ENCODE measurements at places on chromosomes 16 and 17.

DNA sequence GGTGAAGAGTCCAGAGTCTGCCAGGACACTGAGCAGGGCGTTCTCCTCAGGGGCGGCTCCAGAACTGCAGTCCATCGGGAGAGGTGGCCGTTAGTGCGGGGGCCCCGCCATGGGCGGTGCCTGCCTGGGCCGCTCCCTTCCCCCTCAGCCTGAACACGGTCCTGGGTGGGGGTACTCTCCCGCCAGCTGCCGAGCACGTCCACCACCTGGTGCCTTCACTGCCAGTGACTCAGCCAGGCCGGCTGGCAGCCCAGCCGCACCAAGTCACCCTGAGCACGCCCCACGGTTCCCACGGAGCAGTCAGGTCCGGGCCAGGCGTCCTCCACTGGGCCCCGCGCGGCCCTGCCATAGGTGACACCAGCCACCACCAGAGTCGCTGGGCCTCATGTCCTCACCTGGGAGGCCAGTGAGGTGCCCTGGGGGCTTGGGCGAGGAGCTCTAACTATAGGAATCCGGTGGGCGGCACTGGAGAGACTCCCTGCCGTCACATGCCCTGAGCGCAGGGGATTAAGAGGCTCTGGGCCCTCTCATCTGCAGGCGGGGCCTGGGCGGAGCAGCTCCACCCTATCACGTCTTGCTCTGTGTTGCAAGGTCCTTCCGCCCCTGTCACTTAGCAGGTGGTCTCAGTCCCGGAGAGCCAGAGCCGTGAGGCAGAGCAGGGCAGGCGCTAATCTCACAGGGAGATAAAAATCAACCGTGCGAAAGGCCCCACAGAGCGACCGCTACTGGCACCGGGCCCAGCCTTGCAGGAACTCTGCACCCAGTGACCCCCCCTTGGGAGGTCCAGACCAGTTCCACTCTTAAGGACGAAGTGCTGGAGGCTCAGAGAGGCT lies 14.3 kb downstream of the PIEZO1 start:
- no peak for DNase-seq

DNA sequence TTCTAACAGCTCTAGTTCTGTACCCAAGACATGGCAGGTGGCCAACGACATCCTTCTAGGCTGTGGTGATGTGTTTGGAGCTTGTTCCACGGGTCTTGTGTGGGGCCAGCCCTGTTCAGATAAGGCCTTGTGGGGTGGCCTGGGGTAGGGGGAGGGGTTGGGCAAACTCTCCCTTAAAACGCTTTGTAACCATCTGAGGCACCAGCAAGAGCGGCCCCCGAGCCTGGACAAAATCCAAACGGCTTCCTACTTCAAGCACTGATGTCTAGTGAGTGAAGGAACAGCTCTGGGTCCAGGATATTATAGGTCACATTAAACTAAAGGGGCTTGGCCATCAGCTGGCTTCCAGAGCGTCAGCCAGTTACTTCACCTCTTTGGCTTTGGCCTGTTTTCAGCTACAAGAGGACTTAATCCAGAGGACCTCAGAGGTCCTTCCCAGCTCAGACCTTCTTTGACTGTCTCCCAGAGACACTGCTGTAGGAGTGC lies 11.9 kb downstream of the SERPINF1 start:
- DNase-seq, result no peak

GRCh38 chr16:2981177-2981898 lies 1.1 kb upstream of the PKMYT1 start:
- DNase-seq, result no peak

- DNase-seq, result no peak
These were observed 966 bp downstream of the MIEN1 start for GRCh38 chr17:39729280-39729851.

DNA sequence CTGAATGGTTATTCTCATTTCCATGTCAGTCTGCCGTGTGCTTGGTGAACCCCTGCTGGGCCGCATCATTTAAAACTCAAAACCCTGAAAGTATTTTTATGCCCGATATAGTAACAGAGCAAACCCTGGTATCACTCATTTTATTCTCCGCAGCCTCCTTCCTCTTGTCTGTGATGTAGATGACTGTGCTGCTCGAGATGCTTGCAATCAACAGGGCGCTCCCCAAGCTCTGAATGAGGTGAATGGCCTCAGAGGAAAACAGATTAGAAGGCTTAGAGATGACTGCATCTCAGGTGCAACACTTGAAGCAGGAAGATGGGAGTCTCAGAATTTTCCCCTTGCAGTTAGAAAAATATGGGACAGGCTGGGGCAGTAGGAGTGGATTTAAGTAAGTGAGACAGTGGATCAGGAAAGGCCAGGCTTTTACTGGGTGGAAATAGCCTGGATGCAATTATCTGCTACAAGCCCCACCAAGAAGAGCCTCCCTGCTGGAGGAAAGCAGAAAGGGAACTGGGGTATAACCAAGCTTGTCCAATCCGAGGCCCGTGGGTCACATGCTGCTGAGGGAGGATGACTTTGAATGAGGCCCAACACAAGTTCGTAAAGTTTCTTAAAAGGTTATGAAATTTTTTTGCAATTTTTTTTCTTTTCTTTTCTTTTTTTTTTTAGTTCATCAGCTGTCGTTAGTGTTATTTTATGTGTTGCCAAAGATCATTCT lies 166.9 kb downstream of the CDH13 start:
- DNase-seq, result no peak

GRCh38 chr16:49951574-49952195 lies 73.3 kb upstream of the CNEP1R1 start:
- no peak for DNase-seq

- no peak for DNase-seq
These were observed 73.5 kb downstream of the GOSR1 start for GRCh38 chr17:30550512-30551273.
